ENCODE measurements at places on chromosomes 2 and 18. TPM values are rescaled to one million over a fixed set of nuclear protein-coding genes. Genes with fewer than 3 reads are reported as not detected.

The GALNT3 gene
- total RNA-seq = not detected

The CFAP53 gene
- 0.86 TPM for total RNA-seq

The SRD5A2 gene
- total RNA-seq = not detected

The ANKRD53 gene
- total RNA-seq = not detected

The FAM228A gene
- not detected for total RNA-seq

The PRSS56 gene
- total RNA-seq = not detected

- peak; percentile 94 for DNase-seq
Observed at GRCh38 chr2:201151127-201151981, 31.6 kb upstream of the CASP10 start.

DNA sequence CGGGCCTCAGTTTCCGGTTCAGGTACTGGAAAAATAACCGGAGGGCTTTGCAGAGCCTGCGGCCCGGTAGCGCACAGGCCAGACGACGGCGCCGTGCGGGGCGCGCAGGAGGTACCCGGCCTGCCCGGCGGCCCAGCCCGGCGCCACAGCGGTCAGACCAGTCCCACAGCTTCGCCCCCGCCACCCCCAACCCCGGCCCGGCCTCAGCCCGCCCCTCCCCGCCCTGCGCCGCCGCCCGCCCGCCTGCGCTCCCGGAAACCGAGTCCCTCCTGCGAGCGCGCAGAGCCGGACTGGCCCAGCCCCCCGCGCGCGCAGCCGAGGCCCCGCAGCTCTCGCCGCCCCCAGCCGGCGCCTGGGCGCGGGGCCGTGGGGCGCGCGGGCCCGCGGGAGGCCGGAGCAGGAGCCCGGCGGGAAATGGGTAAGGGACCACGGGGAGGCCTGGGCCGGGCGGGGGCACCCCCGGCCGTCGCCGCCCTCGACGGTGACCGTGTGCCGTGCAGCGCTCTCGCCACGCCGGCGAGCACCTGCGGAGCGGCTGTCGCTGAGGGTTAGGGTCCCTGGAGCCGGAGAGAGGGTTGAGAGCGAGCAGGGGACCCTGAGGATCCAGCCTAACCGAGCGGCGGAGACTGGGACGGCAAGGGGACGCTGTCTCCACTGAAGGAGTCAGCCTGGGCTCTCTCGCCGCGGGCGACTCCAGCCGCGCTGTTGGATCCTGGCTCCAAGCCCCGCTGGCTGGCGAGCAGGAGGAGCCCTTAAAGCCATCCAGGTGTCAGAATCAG, 16.5 kb upstream of the PSD4 start:
- DNase-seq = no peak

GRCh38 chr18:63292831-63293683, 26.5 kb downstream of the BCL2 start:
- DNase-seq = no peak

DNA sequence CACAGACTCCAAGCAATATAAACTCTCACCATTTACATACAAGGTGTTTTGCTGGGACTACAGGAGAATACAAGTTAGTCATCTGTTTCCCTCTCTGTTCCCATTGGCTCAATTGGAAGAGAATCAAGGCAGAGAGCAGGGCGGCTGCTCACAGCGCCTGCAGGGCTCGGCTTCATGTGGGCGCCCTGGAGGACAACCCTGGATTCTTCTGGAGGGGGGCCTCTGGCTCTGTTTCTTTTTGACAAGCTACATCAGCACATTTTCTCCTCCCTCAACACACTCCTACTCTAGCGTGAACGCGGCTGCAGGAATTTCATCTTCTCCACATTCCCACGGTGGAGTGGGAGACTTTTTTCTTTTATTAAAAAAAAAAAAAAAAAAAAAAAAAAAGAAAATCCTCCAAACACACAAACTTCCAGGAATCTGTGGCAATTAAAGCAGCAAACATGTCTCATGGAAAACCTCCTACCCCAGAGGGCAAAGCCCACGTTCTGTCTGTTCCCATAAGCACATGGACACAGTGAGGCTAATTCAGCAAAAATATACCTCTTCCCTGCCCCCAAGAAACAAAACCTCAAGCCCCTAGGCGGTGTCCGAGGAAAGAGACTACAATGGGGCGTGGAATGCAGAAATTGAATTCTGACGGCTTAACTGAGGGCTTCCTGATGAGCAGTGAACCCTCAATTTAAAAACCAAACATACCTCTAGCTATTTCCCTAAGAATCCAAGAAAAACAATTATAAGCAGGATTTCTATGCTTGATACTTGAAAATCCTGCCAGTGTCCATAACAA, 50.6 kb downstream of the PARD6G start:
- no peak for DNase-seq

DNA sequence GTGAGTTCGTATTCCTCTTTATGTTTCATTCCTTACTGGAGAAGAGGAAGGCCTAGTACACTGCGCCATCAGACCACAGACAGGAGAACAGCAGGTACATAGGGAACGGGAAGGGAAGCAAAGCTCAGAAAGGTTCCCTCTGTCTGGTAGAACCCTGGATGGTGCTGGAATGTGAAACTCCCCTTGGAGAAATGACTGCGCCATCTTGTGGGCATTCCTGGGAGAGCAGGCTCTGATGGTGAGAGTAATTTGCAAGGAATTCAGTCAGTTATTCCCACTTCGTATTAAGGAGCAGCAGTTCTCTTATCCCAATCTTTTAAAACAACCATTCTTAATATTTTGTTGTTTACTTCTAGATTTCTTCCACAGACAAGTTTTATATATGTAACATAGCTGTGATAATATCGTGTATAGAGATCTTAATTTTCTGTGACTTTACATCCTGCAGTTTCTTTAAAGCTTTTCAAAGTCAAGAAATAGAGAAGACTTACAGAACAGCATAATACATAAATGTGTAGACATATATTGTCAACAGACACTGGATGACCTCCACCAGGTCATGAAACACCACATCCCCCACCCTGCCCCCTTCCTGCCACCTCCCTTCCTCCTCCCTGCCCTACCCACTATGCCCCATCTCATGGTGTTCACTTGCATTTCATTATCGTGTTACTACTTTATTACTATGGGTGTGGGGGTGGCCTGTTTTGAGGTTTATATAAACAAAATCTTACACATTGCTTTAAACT, 83.9 kb downstream of the ARHGEF4 start:
- peak; percentile 73 for DNase-seq

GRCh38 chr2:239158641-239159475, 242.0 kb downstream of the HDAC4 start:
- DNase-seq = no peak

- no peak for DNase-seq
Observed at GRCh38 chr2:196502386-196502785, 137.1 kb upstream of the CCDC150 start.

- no peak for DNase-seq
Observed at GRCh38 chr2:203399031-203399430, 70.8 kb downstream of the ABI2 start.

- DNase-seq = no peak
Observed at GRCh38 chr2:7020059-7020458, 102.8 kb downstream of the RNF144A start.

DNA sequence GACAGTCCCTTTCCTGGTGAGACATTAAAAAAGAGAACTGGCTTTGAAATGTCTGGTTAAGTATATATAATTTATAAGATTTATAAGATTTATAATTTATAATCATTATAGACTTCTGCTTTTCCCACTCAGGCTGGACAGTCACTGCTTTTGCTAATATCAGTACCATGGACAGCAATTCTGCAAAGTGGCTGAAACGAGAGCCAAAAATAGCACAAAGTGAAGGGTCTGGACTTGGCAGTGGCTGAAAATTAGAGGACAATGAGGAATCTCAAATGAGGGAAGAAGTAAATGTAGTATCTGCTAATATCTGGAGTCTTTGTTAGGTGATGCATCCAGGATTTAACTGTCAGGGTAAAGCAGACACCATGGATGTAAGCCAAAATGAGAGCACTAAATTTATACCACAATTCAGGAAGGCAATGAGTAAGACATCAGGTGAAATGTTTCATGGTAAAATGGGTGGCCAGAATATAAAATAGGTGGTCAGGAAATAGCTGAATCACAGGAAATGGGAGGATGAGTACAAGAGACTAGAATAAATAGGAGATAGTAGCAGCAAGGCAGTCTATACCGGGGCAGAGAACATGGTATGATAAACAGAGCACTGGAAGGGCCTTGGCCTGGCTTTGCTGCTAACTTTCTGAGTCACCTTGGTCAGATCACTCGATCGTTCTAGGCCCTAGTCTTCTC, 39.6 kb upstream of the BOD1L2 start:
- DNase-seq = peak; percentile 47

DNA sequence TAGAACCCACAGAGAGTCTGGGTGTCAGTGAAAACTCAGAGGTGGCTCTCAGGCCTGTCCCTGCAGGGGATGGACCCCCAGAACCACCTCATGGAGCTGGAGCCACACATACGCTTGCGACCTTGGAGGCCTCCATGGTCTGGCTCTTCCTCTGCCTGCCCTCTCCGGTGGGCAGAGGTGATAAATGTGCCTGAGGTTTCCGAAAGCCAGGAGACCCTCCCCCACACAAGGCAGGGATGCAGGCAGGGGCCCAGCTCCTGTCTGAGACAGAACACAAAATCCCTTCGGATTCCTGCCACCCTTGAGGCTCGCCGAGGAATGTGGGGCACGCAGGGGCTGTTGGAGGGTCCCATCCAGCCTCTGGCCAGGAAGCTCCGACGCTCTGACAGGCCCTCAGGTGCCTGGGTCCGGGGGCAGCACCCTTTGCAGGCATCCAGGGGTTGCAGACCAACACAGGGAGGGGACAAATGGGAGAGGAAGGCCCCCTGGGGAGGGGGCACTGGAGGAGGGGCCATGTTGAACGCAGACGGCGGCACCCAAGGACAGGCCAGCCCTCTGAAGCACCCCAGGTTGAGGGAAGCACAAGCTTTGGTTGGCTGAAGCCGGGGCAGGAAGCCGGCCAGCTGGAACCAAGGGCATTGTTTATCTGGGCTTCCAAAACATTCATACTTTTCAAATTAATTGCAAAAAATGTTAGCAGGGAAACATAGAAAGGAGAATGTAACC, 4.1 kb upstream of the SNED1 start:
- no peak for DNase-seq

- DNase-seq = no peak
Observed at GRCh38 chr2:168780669-168781071, 21.8 kb upstream of the NOSTRIN start.

GRCh38 chr18:77102259-77103040, 30.1 kb downstream of the MBP start:
- peak; percentile 23 for DNase-seq

DNA sequence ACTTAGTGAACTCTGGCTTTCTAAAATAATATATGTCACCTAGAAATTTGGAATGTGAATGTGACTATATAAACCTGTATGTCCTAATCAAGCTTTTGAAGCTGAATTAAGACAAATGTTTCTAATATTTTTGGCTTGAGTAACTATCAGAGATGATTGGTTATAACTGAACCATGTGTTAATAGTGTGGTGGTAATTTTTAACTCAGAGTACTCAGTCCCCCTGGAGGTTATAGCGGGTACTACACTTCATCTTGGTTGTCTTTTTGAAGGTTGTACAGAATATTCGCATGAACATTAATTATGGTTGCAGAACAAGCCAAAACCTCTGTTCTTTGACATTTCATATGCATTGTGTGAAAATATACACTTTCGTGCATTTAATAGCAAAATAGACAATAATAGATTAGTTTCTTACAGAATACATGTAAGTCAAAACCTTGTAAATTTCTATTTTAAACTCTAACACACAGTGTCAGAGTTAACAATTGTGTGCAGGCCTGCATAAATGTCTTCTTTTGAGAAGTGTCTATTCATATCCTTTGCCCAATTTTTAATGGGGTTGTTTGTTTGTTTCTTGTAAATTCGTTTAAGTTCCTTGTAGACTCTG, 86.0 kb downstream of the OSBPL6 start:
- peak; percentile 69 for DNase-seq

GRCh38 chr2:41911033-41911432, 136.8 kb upstream of the PKDCC start:
- DNase-seq = no peak

DNA sequence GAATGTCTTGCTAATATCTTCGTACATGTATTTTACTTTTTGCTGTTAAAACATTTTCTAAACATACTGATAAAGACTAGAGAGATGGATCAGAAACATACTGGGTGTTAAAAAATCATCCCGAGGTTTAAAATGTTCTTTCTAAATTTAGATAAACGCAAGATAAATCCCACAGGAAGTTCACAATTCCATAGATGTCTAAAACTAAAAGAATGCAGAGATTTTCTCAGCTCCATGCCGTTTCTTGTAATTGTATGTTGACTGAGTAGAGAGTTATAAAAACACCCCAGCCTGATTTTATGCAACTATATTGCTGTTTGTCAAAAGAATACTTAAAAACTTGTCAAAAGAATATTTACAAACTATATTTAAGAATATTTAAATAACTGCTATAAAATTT, 455.7 kb downstream of the ARHGAP15 start:
- DNase-seq = no peak

GRCh38 chr2:113112871-113113270, 14.5 kb upstream of the IL1RN start:
- no peak for DNase-seq

- peak; percentile 85 for DNase-seq
Observed at GRCh38 chr2:231068525-231069222, 12.0 kb downstream of the PSMD1 start.
